ENCODE measurements at places on chromosomes 2 and 18. TPM values are rescaled to one million over a fixed set of nuclear protein-coding genes. Genes with fewer than 3 reads are reported as not detected.

DNA sequence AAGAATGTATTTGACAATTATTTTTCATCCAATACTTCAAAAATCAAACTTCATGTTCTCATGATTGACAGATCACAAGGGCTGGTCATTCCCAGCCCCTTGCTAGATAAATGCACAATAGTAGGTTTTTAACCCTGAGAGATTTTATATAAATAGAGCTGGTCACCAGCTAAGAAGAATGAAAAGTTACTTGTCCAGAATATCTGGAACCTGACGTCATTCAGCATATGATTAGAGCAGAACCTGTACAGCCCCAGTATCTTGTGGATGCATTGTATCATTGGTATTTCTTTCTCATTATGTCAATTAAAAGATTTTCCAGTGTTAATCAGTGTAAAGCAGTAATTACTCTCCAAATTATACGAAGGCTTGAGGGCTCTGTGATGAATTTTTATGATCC lies 202.8 kb upstream of the RND3 start:
- DNase-seq = no peak

GRCh38 chr2:607709-608108 lies 69.5 kb downstream of the TMEM18 start:
- DNase-seq = peak; percentile 41

DNA sequence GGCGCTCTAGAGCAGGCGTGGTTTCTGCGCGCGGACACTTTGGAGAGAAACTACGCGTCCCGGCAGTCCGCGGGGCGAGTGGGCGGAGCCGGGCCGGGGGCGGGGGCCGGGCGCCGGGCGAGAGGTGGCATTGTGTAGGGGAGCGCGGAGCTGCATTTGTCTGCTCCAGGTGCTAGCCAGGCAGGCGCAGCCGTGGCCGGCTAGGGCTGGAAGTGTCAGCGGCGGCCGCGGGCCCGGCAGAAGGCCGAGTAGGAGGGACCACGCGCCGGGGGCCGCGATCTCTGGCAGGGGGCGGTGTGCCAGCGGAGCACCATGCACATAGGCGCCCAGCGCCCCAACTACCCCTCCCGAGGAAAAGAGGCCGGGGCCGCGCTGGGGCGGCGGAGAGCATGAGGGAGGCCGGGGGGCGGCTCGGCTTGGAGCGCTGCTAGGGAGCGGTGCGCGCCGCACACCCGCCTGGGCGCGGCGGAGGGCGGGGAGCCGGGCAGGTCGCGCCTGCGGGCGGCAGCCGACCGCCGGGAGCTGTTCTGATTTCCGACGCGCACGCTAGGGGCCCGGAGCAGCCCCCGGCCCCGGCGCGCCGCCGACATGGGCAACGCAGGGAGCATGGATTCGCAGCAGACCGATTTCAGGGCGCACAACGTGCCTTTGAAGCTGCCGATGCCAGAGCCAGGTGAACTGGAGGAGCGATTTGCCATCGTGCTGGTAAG lies at the start of gene FMNL2:
FMNL2 (plus strand) TSS at position 159 of the 710 bp plus-strand sequence.
- peak; percentile 94 for DNase-seq

DNA sequence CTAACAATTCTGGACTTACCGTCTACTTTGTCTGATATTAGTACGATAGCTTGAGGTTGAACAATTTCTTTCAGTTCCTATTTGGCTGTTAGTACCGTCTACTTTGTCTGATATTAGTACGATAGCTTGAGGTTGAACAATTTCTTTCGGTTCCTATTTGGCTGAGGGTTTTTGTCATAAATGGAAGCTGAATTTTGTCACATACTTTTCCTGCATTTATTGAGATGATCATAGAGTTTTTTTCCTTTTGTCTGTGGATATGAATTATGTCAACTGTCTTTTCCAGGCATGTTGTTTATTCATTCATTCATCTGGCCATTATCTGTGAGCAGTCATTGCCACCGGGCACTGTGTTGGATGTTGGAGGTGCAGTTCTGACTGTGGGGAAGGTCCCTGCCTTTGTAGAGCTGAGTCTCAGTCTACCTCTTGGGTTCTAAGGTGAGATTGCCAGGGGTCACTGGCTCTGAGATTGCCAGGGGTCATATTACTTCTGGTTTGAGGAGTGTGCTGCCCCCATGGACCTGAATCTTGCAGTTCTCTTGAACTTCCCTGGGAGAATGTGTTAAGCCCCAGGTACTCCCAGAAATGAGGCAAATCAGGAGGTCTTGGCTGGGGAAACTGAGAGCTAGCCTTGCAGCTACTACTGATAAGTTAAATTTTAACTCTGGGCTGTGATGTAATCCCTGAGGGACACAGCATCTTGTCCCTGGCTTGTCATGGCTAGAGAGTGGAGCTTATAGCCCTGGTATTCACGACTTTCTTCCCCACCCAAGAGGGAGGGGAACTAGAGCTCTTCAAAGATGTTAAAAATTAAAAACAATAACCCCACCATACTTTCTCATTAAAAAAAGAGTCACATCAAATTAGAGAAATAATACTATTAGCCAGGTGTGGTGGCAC lies 89.1 kb upstream of the MBOAT2 start:
- no peak for DNase-seq

- DNase-seq = no peak
These were observed 23.4 kb upstream of the SNED1 start for GRCh38 chr2:240974771-240975572.

GRCh38 chr2:71592181-71592711 lies 138.9 kb downstream of the DYSF start:
- DNase-seq = no peak

GRCh38 chr2:168602846-168603401 lies 146.9 kb downstream of the CERS6 start:
- DNase-seq = no peak

DNA sequence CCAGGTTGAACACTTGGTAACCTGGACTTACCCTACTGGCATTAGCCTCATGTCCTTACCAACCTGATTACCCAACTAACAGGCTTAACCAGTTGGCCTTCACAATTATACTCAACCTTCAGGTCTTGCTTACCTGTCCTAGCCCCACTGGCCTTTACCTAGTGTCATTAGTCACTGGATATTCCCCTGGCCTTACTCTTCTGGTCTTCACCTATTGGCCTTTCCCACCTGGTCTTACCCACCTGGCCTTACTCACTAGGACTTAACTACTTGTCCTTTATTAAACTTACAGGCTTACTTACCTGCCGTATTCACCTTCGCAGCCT lies 131.1 kb upstream of the ZSWIM2 start:
- no peak for DNase-seq

The RAB10 gene
- total RNA-seq = 118 TPM

DNA sequence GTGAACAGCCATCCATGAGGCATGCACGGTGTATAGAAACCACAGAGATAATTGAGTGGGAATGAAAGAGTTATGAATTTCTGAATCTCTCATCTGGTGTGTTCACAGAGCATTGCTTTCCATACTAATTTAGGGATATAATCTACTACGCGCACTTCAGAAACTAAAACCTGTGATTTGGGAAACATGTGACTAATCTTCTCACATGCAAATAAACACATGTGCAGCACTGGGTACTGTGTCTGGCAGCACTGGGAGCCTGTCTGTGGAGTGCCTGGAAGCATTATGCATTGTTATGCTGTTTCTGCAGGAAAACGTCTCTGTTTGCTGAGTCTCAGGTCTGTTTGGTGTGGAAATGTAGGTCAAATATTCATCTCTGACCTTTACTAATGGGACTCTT lies 287.3 kb downstream of the CMPK2 start:
- no peak for DNase-seq

DNA sequence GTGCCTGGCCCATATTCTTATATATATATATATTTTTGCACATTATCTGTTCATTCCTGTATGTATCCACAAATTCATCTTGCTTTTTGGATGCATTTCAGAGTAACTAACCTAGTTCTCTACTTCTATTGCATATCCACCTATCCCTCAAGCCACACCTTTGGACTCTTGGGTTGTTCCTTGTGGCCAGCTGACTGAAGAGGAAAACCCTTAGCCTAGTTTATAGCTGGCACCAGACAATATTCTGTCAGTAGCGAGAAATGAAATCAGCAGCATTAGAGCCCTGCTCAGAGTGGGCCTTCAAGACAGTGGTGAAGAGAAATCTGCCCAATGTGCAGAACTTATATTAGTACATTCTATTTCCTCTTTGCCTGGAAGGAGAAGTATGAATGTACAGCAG lies 19.6 kb upstream of the ALMS1 start:
- DNase-seq = no peak

DNA sequence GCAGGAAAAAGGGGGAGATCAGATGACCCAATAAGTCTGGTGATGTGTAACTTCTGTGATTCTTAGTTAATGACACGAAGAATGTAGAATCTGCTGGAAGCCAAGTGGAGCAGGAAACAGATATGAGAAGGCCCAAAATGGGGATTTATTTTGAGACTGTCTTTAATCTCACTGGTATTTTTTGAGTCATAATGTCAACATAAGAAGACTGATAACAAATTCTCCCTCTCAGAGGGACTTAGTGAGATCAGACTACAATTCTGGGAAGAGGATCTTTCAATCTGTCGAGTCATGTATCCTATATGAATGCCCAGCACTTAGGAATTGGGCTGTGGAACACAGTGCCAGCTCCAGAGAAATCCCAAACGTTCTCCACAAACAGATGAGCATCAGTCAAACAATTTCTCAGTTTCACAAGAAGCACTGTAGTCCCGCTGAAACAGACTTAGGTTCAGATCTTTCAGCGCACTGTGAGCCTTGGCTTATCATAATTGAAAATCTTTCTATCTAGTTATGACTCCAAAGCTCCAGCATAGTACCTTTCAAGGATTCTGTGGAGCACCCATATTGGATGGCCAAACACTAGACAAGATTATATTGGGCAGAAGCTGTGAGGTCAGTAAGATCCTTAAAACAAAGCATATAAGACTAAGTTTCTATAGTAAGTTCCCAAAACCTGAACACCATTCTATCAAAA lies 738.2 kb downstream of the LRP1B start:
- DNase-seq = no peak

DNA sequence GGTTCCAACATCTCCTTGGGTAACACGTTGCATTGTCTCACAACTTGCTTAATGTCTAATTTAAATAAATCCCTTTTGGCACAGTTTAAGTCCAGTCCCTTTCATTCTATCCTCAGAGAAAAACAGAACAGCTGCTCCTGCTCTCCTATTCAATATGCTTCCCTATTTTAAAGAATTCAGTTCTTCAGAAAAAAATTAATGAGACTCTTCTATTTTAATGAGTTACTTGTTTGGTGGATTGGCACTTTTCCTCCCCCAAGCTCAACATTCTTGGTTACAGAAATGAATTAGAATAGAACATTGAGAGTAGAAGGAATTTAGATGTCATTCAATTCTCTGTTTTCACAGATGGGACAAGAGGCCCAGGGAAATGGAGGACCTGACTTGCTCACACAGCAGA lies 116.9 kb upstream of the ATP8B1 start:
- no peak for DNase-seq

DNA sequence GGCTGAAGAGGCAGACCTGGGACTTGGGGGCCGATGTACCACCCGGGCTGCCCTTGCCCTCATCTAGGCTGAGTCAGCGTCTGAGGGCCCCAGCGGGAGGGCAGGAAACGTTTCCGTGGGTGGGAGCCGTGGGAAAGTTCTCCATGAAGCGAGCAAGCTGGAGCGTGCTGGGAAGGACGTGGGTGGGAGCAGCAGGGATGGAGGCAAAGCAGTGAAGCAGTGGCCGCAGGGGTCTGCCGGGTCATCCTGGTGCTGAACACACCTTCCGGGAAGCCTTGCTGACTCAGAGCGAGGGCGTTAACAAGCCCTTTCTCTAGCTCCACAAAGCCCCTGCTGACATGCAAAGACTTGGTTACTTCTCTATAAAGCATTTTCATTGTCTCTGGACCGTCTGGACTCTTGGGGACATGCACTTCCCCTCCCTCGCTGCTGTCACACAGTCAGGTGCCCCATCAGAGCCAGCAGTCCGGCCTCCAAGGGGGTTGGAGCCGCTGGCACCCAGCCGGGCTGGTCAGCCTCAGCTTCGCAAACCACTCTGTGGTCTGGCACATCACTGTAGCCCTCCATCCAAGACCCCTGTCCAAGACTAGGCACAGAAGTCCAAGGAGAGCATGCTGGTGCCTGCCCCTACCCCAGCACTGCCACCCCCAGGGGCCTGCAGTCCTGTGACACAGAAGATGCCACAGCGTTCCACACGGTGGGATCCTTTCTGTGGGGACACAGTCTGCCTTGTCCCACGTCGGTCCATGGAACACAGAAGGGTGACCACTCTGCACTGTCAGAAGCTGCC lies 115.1 kb upstream of the GPC1 start:
- DNase-seq = peak; percentile 82

DNA sequence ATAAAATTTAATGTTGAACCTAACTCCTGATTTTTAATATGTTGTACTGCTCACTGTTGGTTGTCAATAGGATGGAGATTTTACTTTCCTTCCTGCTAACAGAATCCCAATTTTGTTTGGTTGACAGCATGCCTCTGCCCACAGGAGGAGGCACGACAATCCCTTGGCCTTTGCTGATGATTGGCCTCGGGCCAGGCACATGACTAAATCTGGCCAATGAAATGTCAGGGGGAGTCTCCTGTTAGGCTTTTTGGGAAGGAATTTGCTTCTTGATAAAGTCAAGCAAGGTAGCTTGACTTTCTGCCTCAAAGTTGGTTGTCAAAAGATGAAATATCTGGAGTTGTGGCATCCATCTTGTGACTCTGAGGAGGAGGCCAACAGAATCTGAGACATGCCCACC lies 6.8 kb upstream of the TGFA start:
- DNase-seq = no peak

The CD226 gene
- 1.4 TPM for total RNA-seq

DNA sequence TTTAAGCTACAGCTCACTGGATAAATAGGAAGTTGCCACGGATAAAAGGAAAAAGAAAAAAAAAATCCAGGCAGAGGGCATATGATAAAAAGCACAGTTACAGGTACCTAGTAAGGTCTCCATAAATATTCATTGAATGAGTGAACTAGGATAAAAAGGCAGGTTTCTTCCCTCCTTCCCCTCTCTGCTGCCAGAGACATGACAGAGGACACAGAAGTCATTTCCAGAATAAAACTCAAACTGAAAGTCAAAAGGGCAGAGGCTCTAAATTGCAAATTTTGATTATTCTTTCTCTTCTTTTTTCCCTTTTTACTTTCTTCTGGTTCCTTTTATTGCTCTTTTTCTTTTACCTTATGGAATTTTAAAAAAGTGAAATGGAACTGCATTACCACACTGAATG lies 7.7 kb downstream of the CD302 start:
- DNase-seq = no peak

- DNase-seq = no peak
These were observed 96.6 kb upstream of the NOSTRIN start for GRCh38 chr2:168705534-168706470.

DNA sequence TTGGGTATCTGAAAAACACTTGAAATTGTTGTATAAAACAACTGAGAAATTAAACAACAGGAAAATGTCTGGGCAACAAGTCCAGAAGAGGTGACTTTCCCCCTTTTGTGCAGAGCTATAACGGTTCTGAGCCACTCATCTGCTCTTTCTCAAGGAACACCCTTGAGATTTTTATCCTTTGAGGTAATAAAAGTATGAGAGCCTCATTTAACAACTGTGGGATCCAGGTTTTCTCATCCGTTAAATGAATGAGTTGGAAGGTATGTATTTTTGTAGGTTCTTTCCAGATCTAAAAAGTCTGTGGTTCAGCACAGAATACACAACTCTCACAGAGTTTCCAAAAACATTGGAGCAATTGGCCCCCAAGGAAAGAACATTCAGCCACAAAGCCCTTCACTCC lies 93.0 kb downstream of the ANKRD44 start:
- DNase-seq = no peak

- peak; percentile 80 for DNase-seq
These were observed 142.8 kb upstream of the ID2 start for GRCh38 chr2:8538931-8539621.

GRCh38 chr2:85111819-85112281 lies 21.3 kb upstream of the TCF7L1 start:
- DNase-seq = no peak

The RNASEH1 gene
- 27.1 TPM for total RNA-seq
